ENCODE measurements at places on chromosomes 1 and 21. TPM values are rescaled to one million over a fixed set of nuclear protein-coding genes. Genes with fewer than 3 reads are reported as not detected.

Gene OLFM3
- total RNA-seq: not detected

Gene TARS2
- total RNA-seq: 10.1 TPM

Gene HPCAL4
- total RNA-seq: not detected

Gene EFNA3
- 2.1 TPM for total RNA-seq

Gene CRYBG2
- total RNA-seq: not detected

Gene PRAMEF20
- total RNA-seq: not detected

Gene AADACL3
- not detected for total RNA-seq

Gene TLR5
- total RNA-seq: 0.88 TPM

Gene NOS1AP
- total RNA-seq: not detected

Gene TUT4
- total RNA-seq: 42.1 TPM

Gene TGFB2
- 12.7 TPM for total RNA-seq

Gene C1orf116
- total RNA-seq: not detected

Gene ZMYND12
- 0.88 TPM for total RNA-seq

Gene CHODL
- not detected for total RNA-seq

Gene LHX8
- total RNA-seq: not detected

Gene RNU1-4
- total RNA-seq: under 0.01 TPM

Gene DIO1
- not detected for total RNA-seq

Gene COL11A1
- total RNA-seq: 158 TPM

Gene RGS4
- total RNA-seq: 130 TPM

Gene GPR61
- not detected for total RNA-seq

Gene RIMKLA
- not detected for total RNA-seq

Gene PLA2G2C
- not detected for total RNA-seq

Gene CD101
- under 0.01 TPM for total RNA-seq

Gene TRAF3IP3
- not detected for total RNA-seq

Gene TRIM17
- total RNA-seq: under 0.01 TPM

Gene MYOM3
- total RNA-seq: not detected
